ENCODE measurements at places on chromosomes 5 and 9.

- no peak for DNase-seq
Observed at GRCh38 chr5:139872052-139872766, 76.6 kb downstream of the PSD2 start.

DNA sequence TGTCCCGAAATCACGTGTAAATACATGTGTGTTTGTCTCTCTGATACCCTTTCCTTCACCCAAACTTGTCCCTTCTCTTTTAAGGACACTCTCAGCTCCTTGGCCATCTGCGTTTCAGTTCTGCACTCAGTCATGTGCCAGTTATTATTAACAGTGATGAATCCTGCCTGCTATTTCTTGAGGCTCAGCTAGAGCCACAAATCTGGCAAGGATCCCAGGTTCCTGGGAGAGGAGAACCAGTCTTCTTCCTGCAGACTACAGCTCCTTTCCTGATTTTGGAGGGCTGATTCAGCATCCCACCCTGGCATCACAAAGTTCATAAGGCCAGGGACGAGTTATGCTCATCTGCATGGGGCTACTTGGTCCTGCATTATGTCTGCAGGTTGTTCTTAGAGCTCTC is 5.6 kb downstream of the MAMDC2 start:
- DNase-seq: peak; percentile 47

GRCh38 chr9:107685376-107685775 is 195.8 kb upstream of the KLF4 start:
- DNase-seq: no peak

DNA sequence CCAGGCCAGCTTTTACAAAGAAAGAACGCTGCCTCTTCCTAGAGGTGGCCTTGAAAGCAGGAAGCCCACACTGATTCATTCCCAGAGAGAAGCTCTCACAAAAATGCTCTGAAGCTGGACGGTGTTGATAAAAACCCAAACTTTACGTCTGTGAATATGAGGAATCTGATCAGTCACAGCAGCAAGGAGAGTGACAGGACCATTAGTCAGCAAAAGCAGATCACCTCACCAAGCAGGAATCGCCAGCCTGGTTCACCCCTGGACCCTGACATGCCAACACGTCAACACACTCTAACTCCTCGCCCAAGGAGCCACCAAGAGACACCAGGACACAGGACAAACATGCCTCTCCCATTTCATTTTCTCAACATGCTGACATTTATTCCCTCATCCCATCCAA is 70.6 kb upstream of the ZNF622 start:
- DNase-seq: peak; percentile 62

DNA sequence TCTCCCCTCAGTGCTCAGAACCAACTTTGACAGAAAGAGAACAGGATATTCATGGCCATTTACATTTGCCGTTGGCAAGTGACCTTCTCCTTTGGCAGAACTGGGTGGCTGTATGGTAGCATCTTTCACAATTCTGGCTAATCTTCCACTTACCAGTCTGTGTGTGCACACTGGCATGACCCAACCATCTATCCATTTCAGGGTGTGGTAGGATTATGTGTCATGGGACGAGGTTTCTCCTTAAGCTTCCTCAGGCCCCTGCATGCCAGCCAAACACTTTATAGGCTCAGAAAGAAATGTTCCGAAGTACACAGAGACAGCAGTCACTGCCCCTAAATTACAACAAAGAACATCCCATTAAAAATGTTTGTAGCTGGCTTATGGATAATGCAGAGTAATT is 497.1 kb downstream of the NFIB start:
- no peak for DNase-seq

DNA sequence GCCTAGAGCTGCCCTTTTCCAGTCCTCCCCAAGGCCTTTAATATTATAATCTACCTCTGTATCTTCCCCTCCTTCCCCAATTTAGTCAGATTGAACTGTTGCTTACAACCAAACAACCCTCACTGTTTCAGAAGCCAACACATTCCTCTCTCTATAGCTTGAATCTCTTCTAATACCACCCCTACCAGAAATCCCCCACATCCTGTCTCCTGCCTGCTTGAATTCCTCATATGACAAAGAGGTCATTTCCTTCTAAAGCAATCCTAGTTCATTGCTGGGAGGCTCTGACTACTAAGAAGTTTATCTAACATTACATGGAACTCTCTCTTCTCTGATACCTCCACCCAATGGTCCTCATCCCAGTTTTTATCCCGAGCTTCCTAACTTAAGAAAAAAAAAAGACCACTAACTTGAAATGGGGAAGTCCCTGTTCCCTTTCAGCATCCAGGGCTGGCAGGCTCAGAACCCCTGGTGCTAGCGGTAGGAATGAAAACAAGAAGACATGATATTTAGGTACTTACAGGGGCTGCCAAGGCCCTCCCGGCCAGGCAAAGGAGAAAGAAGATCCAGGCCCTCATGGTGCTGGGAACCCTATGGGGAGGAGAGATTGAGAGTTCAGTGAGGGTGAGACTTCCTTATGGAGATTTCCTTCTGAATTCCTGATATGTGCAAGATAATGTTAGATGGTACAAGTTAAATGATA is 11.0 kb downstream of the SPARC start:
- DNase-seq: peak; percentile 70

All from fibroblast of skin of right quadriceps (primary cell).